ENCODE measurements at places on chromosomes 13 and 19. TPM values are rescaled to one million over a fixed set of nuclear protein-coding genes. Genes with fewer than 3 reads are reported as not detected.
A peak's percentile ranks its signal among the peaks of the same experiment; 100 is the strongest.

DNA sequence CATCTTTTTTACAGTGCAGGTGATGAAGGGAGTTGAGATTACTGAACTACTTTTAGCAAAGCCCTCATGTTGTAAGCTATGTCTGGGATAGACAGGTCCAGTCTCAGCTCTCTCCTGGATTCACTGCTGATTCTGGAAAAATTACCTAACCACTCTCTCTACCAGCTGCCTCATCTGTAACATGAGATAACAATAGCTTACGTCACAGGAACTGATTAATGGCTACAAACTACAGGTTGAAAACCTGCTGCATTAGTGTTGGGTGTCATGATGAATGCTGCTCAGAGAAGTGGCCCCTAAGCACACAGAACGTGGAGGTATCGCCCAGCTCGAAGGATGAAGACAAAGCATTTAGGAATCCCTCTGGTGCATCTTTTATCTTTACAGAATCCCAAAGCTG, 277.8 kb downstream of the ABCC4 start:
- no peak for DNase-seq

GRCh38 chr13:75263741-75264407, 218.1 kb downstream of the TBC1D4 start:
- no peak for DNase-seq

- DNase-seq: peak; percentile 36
These were observed 87.8 kb downstream of the IPO5 start for GRCh38 chr13:98041081-98041820.

- DNase-seq: peak; percentile 69
These were observed 14.9 kb downstream of the ZIC5 start for GRCh38 chr13:99956473-99957349.

- no peak for DNase-seq
These were observed 7.1 kb upstream of the CLPP start for GRCh38 chr19:6354098-6354674.

GRCh38 chr13:57823704-57824103, 192.2 kb downstream of the PCDH17 start:
- DNase-seq: no peak

DNA sequence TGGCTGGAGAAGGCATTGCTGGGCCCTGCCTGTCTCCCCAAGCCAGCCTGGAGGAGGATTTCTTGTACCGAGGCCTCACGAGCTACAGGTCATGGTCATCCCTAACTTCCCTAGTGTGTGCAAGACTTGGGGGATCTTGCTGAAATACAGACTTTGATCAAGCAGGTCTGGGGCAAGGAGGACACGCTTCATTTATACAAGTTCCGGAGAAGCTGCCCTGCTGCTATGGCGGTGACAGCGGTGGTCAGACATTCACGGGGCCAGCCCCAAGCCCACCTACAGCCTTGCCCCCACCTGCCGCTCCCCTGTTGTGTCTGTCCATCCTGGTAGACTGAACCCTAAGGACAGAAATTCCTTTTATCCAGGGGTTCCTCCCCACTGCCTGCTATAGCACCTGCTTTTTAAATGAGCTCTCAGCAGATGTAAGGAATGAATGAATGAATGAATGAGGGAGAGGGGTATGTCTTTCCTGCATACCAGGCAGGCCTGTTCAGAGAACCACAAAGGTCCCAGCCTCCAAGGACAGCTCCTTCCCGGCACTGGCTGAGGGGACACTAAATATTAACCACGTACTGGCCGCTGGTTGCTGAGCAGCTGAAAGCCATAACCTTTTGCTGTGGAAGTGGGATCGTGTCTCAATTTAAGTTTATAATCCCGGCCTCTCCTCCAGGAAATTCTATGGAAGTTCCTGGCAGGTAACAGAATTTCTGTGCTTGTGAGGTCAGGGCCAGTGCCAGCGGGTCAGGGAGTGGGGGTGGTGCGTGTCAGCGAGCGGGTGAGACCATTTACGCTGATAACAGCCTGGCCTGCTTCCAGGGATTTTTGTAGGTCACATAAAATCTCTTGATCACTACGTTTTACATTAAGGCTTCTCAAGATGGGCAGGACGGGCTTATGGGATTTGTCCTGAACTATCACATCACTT, 27.1 kb downstream of the TSSK6 start:
- DNase-seq: no peak

Gene UGGT2
- 8.8 TPM for total RNA-seq

Data from MG63 (cell line).